ENCODE measurements at places on chromosomes 4 and X.

DNA sequence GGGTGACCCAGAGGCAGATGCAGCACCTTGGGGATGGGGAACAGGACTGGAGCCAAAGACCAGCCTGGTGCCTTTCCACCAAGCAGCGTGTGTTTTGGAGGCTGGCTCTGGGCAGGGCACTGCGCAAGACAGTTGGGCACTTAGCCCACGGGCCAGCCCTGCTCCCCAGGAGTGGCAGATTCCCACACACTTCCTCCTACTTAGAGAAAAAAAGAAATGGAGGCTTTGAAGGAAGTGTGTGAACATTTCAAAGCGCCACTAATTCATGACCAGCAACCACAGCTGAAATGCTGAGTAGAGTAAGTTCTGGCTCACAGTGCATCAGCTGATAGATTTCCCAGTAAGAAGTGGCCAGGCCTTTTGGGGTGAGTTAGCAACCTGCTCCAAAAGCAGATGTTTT lies 54.9 kb upstream of the LGI2 start:
- DNase-seq, result no peak

- DNase-seq, result no peak
Measured at GRCh38 chr4:184433258-184433892, 41.0 kb downstream of the IRF2 start.

- no peak for DNase-seq
Measured at GRCh38 chr4:87069037-87069742, 134.4 kb downstream of the AFF1 start.

GRCh38 chr4:121070696-121071639 lies 1.4 kb downstream of the NDNF start:
- peak; percentile 76 for DNase-seq

- peak; percentile 24 for DNase-seq
Measured at GRCh38 chrX:38192007-38192810, 28.5 kb downstream of the SRPX start.

GRCh38 chrX:136203951-136204350 lies 47.2 kb downstream of the MAP7D3 start:
- DNase-seq, result no peak

DNA sequence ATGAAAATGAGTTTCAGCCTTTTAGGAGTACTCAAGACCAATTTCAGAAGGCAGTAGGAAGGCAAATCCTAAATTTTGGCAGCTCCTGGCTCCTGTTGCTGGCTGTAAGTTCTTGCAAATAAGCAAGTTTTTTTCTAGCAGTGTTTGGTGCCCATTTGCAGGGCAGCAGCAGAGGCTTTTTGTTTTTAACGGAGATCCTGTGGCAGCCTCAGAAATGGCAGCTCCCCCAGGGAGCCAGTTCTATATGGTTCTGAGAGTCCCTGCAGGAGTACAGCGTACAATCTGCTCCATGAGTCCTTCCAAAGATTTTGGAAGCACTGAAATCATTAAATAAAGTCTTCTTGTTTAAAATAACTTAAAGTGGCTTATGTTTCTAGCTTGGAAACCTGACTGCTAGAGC lies 171.9 kb downstream of the NDST4 start:
- no peak for DNase-seq

- DNase-seq, result no peak
Measured at GRCh38 chr4:101019941-101020401, 327.4 kb downstream of the PPP3CA start.

DNA sequence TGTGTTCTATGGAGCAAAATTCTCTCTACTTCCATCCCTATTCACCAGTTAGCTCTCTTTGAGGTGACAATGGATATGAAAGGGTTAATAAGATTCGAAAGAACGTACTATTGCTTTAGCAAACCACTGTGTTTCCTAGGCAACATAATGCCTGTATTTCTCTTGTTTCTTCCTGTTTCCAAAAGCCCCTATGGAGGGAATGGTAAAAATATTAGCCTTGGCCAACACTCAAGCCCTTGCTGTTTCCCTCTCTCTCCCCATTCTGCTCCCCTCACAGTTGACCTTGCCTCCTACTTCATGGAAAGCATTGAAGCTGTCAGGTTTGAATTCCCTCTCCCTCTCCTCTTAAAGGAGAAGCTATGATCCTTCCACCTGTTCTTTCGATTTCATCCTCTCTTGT lies 9.6 kb upstream of the PGRMC1 start:
- DNase-seq, result no peak

DNA sequence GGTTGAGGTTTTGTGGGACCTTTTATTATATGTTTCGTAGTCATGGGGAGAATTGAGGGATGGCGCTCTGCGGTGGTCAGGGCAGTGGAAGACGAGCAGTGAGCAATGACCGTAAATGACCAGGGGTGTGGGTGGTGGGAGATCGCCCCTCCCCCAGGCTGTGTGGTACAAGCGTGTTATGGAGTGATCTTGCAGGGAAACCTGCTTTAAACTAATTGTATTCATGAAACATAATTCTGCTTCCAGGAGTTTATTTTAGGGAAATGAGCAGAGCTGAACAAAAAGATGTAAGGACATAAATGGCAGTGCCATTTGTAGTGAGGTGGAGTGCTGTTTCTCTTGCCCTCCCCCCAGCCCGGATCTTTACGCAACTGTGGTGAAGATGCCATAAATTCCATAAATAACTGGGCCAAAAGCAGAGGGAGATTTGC lies 20.2 kb downstream of the GYG2 start:
- peak; percentile 71 for DNase-seq

GRCh38 chrX:69503228-69503781 lies 821 bp upstream of the NALF2 start:
- DNase-seq, result no peak

DNA sequence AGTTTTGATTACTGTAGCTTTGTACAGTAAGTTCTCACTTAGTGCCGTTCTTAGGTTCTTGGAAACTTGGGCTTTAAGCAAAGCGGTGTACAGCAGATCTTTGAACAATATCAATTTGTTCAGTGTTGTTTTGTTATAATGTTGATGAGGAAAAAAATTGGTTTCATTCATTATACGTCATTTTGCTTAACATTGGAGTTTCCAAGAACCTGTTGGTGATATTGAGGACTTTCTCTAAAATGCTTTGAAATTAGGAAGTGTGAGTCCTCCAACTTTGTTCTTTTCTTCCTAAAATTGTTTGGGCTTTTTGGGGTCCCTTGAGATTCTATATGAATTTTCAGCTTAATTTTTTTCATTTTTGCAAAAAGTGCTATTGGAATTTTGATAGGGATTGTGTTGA lies 49.1 kb downstream of the STAG2 start:
- DNase-seq, result no peak

DNA sequence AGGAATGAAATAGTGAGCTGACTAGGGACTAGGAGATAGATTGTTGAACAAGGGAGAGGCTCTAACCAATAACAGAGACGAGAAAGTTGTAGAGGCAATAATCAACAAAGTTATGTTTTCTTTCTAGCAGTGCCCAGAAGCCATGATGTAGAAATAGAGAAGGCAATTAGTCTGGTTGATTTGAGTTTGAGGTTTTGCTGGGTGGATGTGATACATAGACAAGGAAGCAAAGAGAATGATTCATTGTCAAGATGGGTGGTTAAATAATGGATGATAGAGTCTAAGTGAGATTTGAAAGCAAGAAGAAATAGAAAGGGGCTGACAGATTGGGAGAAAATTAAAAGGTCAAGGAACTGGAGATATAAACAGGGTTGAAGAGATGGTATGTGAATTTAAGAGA lies 11.2 kb downstream of the RBM41 start:
- no peak for DNase-seq

- DNase-seq, result no peak
Measured at GRCh38 chr4:41534404-41534803, 3.6 kb upstream of the LIMCH1 start.

GRCh38 chr4:26284536-26284935 lies 36.3 kb upstream of the RBPJ start:
- DNase-seq, result no peak

DNA sequence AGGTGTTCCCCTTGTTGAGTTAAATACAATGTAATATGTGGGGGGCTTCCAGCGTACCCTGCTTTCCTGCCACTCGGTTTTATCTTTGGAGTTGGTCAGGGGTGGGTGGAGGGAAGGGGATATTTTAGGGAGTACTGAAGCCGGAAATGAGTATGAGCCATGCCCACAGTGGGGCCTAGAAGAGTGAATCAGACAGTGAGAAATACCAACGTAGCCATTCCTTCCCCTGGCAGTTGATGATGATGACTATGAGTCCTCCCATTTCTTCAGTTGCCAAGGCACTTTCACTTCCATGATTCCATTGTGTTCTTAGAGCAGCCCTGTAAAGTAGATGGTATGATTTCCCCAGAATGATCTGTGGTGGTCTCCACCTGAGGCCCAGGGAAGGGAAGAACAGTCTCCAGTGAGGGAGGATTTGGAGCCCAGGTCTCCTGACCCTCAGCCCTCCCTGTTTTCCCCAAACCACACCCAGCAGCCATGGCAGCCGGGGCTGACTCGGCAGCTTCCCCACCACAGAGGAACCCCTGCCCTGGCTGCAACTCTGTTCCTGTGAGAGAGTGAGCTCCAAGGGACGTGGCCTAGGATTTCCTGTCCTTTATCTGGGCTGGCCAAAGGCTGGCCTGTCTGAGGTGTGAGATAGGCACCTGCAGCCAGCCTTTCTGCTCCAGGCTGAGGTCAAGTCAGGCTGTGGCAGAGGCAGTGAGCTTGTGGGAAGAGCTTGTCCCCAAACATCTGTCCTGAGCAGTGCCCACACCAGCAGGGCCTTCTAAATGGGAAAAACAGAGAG lies 52.7 kb downstream of the STARD8 start:
- peak; percentile 2 for DNase-seq

- no peak for DNase-seq
Measured at GRCh38 chr4:159107203-159107925, 4.5 kb downstream of the RAPGEF2 start.

- no peak for DNase-seq
Measured at GRCh38 chr4:163378661-163379060, 35.0 kb downstream of the NPY5R start.

- DNase-seq, result no peak
Measured at GRCh38 chr4:156472624-156473023, 499.0 kb downstream of the PDGFC start.

GRCh38 chr4:40057586-40058091 lies 989 bp downstream of the N4BP2 start:
- DNase-seq, result peak; percentile 96

DNA sequence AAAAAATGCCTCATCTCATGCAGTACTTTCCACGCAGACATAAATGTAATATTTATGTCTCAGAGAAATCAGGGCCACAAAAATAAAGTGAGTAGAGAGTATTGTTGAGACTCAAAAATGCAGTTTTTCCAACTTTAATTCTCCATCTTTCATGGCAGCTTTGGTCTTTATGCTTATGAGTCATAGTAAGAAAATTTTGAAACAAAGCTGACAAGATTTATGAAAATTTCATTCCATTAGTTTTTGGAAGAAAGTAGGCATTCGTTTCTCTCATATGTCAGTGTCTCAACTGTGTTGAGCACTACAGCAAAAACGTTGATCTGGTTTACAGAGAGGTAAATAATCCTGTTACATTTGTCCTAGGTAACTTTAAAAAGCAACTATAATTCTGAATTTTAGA lies 656.8 kb downstream of the IQCM start:
- DNase-seq, result peak; percentile 45

GRCh38 chrX:121579016-121579760 lies 531.8 kb downstream of the GLUD2 start:
- peak; percentile 16 for DNase-seq

DNA sequence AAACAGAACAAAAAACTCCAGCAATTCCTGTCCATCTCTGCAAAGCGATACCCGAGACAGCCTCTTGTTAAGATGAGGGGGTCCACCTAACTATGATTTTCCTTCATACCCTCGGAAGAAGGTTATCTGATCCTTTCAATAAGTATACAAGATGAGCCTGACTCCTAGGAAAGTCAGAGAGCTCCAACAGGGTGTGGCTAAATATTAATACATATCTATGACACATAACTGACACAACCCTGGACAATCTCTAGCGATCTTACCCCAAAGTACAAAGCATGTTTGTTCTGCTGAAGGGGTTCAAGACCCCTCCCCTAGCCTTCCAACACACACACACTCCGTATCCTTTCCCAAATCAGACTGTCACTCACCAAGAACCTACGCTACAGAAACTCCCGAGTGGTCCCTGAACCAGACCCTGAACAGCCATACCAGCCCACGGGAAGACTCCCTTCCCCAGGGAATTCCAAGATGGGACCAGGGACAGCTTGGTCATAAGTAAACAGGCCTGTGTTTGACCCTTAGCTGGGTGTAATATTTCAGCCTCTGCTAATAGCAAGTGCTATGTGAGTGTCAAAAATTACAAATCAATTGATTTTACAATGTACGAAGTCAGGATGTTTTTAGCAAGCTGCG lies 110.3 kb downstream of the PRKX start:
- DNase-seq, result no peak

- DNase-seq, result no peak
Measured at GRCh38 chr4:952881-953573, 20.3 kb downstream of the DGKQ start.

GRCh38 chr4:108118505-108118904 lies 50.2 kb downstream of the LEF1 start:
- no peak for DNase-seq

- DNase-seq, result no peak
Measured at GRCh38 chrX:131826572-131826971, 196.5 kb upstream of the STK26 start.

GRCh38 chrX:21738950-21739287 lies 19.0 kb downstream of the SMPX start:
- no peak for DNase-seq

- DNase-seq, result no peak
Measured at GRCh38 chrX:116449156-116449555, 12.8 kb downstream of the SLC6A14 start.

DNA sequence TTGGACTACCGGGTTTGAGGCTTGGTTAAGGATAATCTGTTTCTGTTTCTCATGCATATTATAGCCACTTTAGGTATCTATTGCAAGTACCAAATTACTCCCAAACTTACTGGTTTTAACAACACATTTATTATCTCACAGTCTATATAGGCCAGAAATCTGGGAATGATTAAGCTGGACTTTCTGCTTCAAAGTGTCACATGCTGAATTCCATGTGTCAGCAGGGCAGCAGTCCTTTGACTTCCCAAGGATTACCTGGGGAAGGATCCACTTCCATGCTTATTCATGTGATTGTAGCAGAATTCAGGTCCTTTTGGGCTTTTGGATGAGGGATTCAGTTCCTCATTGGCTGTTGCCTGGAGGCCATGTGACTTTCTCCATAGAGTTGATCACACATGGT lies 349.0 kb upstream of the TRAM1L1 start:
- DNase-seq, result no peak

GRCh38 chr4:76147454-76148141 lies 599 bp downstream of the NUP54 start:
- peak; percentile 86 for DNase-seq

GRCh38 chr4:108590776-108591175 lies 29.6 kb upstream of the RPL34 start:
- DNase-seq, result no peak

GRCh38 chr4:56134266-56134665 lies 185.5 kb downstream of the CEP135 start:
- peak; percentile 37 for DNase-seq

- peak; percentile 98 for DNase-seq
Measured at GRCh38 chr4:185839194-185839712, 27.3 kb upstream of the SORBS2 start.

- peak; percentile 84 for DNase-seq
Measured at GRCh38 chr4:54281054-54281766, 52.1 kb downstream of the PDGFRA start.

Measured in fibroblast of skin of back (primary cell).